ENCODE measurements at places on chromosomes 11 and 22.

GRCh38 chr11:98940913-98941312, 79.8 kb upstream of the CNTN5 start:
- no peak for DNase-seq

DNA sequence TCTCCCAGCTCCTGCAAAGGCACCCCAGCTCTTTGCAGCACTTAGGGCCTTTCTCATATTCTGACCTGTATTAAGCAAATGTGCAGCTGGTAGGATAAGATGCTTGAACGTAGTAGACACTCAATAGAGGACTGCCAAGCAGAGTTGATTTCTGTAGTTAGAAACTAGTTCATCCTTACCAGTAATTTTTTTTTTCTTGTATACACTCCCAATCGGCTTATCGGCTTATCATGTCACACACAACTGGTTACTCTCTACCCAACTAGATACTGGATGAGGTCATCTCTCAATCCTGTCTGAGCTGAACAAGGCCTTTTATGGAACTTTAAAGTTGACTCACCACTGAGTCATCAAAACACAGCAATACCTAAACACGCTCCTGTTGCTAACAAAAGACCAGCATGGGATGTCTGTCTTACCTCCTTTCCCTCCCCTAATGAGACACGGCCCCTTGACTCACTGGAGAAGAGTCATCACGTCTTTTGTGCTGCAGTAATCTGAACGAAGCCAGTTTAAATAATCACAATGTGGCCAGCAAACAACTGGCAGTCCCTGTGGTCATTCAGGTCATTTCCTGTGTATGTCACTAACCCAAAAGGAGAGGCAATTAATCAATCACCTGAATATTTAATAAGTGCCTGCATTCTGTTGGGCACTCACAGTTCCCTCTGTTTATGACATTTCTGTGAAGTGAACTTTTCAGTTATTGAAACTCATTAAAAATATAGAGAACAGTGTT, 7.5 kb upstream of the WEE1 start:
- no peak for DNase-seq

DNA sequence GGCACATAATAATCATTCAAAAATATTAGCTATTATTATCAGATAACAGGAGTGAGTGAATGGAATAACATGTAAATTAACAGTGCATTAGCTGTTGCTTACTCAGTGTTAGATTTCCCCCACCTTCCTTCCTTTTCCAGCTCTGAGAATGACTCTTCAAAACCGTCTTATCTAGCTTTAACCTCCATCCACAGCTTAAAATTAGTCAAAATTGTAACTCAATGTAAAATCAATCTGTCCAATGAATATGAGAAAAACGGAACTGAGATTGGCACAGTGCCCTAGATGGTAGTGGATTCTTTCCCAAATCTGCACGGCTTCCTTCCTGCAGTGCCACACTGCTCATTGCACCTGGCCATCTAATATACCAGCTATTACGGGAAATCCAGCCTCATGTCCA, 156.8 kb upstream of the BDNF start:
- no peak for DNase-seq

- DNase-seq: no peak
Measured at GRCh38 chr11:67632175-67632981, 2.6 kb upstream of the NUDT8 start.

GRCh38 chr11:75311858-75312288, 39.6 kb downstream of the ARRB1 start:
- peak; percentile 88 for DNase-seq

DNA sequence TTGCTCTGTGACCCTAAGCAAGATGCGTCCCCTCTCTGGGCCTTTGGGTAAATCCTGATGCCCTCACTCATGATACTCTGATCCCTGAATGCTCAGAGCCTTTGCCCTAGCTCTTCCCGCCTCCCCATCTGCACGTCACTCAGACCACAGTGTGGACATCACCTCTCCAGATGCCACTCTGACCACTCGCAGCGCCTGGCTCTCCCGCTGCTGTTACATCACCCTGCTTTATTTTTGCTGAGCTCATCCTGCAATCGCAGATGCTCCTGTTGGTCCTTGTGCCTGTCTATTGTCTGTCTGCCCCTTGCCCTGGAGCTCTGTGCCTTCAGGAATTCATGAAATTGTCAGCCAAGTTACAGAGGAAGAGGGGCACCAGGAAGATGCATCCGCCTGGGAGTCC, 5.5 kb downstream of the OSM start:
- DNase-seq: no peak
